ENCODE measurements at places on chromosomes 12 and 14.

- no peak for DNase-seq
These were observed 79.0 kb downstream of the GAS2L3 start for GRCh38 chr12:100652488-100652887.

GRCh38 chr12:51702587-51702986, 111.6 kb downstream of the SCN8A start:
- no peak for DNase-seq

GRCh38 chr12:74412606-74413230, 124.9 kb upstream of the ATXN7L3B start:
- DNase-seq = no peak

- DNase-seq = no peak
These were observed 252.3 kb downstream of the KTN1 start for GRCh38 chr14:55832122-55832911.
